ENCODE measurements at places on chromosomes 6 and 20. TPM values are rescaled to one million over a fixed set of nuclear protein-coding genes. Genes with fewer than 3 reads are reported as not detected.

TINAG gene
- total RNA-seq, result not detected

- no peak for DNase-seq
These were observed 8.7 kb upstream of the PGC start for GRCh38 chr6:41755895-41756294.

DNA sequence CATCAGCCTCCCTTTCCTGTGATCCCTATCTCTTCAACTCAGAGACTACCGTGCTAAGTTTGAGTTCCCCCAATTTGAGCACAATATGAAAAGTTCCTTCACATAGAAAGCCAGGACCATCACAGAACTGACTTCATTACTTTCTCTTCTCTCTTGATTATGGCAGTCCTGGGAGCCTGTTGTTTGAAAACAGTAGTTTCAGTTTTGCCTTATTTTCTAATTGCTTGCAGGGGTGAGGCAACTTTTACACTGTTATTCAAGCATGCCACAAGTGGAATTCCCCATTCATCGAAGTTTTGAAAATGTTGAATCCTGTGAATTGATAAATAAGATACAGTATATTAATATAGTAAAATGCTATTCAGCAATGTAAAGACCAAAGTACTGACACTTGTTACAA is 569.7 kb upstream of the MARCKS start:
- DNase-seq, result no peak

HLA-DQB1 gene
- total RNA-seq, result 1.0 TPM

DNA sequence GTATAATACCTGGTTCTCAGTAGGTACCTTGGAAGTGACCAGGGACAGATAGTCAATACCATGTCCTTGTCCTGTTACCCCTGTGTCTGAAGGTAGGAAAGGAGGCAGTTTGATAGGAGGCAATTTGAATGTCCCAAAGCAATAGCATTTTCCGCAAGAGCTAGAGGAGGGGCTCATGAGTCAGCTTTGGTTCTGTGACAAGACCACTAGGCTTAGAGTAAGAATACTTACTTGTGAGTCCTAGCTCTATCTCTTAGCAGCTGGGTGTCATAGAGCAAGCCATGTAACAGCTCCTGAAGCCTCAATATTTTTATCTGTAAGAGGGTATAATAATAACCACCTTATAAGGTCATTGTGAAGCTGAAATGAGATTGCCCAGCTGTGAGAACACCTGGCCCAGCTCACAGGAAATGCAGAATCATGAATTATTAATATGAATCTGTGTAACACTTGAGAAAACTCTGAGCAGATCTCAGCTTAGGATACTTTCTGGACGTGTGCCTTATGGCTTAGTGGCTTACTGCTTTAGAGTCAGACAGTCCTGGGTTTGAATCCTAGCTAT is 58.6 kb downstream of the DAAM2 start:
- no peak for DNase-seq

- DNase-seq, result no peak
These were observed 7.9 kb downstream of the MAFB start for GRCh38 chr20:40681165-40681564.

Measured in prostate gland (tissue), 2 donors.